ENCODE measurements at places on chromosomes 12 and 14.
A peak's percentile ranks its signal among the peaks of the same experiment; 100 is the strongest.

GRCh38 chr14:62143245-62143644, 381.0 kb downstream of the SNAPC1 start:
- no peak for DNase-seq

DNA sequence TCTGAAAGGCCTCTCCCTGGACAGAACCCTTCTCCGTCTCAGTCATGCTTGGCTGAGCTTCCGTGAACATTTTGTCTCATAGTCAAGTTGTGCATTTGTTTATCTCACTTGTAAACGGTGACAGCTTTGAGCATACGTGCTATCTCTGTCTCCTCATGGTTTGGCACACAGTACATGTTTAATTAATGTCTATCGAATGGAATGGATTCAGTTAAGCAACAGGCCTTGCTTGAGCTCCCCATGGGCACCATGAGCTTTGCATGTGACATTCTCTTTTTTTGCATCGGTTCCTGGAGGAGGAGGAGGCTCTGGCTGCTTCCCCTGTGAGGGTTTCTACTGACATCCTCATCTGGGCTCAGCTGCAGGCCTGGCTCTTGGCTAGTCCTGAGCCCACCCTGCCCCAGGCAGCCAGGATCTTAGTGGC, 80.0 kb downstream of the PRIMA1 start:
- no peak for DNase-seq

- DNase-seq, result peak; percentile 50
Measured at GRCh38 chr12:6613776-6614512, 6.8 kb upstream of the CHD4 start.

DNA sequence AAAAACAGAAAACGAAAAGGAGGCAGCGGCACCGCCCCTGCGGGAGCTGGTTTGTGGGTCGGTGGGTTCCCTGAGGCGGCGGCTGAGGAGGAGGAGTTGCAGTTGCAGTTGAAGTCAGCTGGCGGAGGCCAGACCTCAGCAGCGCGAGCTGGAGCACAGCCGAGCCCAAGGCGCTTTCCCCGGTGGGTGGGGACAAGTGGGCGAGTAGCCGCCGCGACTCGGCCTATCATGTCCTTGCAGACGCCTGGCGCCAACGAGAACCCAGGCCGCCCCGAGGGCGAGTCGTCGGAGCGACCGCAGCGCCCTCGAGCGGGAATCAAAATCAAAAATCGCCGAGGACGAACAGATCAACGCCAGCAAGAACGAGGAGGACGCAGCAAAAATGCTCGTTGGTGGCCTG, 12.7 kb upstream of the CLEC1A start:
- DNase-seq, result no peak

DNA sequence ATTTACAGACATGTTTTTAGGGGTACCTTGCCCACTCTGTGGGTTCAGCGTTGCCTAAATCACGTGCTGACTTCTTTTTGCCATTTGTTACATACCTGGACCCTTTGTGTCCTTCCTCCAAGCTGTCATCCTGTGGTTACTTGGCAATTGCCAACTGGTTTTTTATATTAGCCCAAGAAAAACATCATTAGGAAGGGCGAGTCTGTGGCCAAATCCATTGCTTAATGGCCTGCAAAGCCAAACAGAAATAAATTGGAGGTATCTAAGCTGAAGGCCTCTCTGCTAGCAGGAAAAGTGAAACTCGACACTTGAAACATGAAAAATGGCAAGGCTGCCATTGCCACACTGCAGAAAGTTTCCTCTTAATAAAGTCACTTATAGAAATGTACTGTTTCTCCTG, 190.4 kb downstream of the NUAK1 start:
- no peak for DNase-seq

- no peak for DNase-seq
Measured at GRCh38 chr12:66149702-66150398, 19.3 kb upstream of the LLPH start.
